Putamen (tissue), 1 donor: ENCODE measurements at places on chromosomes 2 and 18.

GRCh38 chr2:133977405-133977804 is 276.5 kb upstream of the MGAT5 start:
- DNase-seq: no peak

GRCh38 chr2:173049831-173050230 is 25.8 kb upstream of the MAP3K20 start:
- no peak for DNase-seq

- DNase-seq: no peak
These were observed 511.4 kb upstream of the MYT1L start for GRCh38 chr2:2842466-2842865.

DNA sequence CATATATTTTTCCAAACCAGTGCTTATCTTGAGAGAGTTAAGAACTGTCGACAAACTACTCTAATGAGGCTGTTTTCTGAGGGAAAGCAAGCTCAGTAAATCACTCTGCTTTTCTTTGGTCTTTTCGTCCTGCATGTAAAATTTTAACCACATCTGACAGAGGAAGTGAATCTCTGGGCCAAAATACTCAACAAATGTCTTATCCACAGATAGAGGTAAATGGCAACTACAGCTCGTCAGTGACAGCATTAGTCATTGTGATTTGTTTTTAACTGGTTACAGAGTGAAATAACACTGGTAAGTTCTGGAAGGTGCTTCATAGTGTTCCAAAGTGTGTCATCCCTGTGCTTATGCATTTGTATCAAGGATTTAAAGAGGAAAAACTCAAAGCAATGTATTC is 82.6 kb upstream of the SLC8A1 start:
- no peak for DNase-seq

GRCh38 chr18:22434973-22435608 is 17.4 kb upstream of the CTAGE1 start:
- DNase-seq: no peak

GRCh38 chr2:237156031-237156856 is 70.6 kb downstream of the COPS8 start:
- DNase-seq: no peak

DNA sequence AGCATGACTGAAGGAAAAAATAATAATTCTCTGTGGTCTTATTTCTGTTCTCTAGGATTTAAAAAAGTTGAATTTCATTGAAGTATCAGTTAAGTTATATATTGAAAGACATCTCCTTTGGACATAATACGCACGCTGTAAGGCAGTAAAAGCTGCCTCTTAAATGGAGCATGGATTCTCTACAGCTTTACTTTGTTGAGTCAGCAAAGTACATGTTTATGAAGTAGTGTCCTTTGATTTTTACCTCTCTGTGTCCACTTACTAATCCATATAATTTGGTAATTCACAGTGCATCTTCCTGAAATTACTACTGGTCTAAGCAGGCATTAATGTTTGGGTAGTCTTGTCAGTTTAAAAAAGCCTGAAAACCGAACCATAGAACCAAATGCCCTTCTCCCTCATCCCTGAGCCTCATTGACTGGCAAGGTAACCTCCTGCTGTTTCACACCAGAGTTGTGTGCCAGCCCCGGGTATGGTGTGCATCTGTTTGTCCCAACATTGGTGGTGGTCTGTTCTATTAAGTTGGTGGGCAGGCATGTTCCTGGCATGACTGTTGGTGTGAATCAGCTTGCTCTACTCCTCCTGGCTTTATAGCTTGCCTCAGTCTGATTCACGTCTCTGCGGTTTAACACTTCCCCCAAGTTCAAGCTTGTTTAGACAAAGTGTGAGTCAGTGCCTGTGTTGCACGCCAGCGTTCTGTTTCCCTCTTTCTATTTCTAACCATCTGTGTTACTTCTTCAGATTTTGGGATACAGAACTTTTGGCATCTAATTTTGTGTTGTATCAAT is 71.0 kb upstream of the ITM2C start:
- peak; percentile 42 for DNase-seq

- no peak for DNase-seq
These were observed 117.6 kb upstream of the ANKRD30BL start for GRCh38 chr2:132279344-132279743.
